HL-60 (cell line): ENCODE measurements at places on chromosomes 6 and 20.

GRCh38 chr6:29965563-29965872 is 23.2 kb downstream of the HLA-A start:
- no peak for DNase-seq

DNA sequence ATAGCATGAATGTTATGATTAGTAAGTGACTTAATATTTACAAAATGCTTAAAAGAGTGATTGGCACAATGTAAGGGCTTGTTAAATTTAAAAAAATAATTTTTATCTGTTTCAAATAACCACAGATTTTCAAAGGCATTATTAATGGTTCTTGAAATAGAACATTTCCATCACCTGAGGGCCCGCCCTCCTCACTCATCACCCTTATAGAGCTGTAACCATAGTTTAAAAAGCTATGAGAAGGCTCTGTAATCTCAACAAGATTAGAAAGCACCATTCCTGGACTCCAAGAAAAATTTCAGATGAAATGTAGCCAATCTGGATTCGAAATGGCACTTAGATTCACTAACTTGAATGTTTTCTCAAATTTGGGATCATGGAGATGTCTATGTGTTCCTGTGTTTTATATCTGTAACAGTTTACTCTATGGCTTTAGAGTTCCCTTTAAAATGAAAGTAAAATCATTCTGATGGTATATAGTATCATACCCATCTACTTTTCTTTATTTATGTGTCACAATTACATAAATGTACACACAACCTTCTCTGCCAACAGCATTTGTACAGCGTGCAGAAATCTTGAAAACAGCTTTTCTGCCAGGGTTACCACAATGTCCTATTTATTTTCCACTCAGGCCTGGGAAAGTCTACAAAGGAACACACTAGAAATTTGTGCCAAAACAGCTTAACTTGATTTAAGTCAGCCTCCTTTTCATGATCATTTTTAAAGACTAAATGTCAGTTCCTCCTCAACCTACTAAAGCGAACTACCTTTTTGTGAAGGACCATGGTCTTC is 207.7 kb downstream of the TBX18 start:
- DNase-seq, result no peak

- DNase-seq, result no peak
These were observed 5.8 kb upstream of the IRAK1BP1 start for GRCh38 chr6:78861509-78861908.

DNA sequence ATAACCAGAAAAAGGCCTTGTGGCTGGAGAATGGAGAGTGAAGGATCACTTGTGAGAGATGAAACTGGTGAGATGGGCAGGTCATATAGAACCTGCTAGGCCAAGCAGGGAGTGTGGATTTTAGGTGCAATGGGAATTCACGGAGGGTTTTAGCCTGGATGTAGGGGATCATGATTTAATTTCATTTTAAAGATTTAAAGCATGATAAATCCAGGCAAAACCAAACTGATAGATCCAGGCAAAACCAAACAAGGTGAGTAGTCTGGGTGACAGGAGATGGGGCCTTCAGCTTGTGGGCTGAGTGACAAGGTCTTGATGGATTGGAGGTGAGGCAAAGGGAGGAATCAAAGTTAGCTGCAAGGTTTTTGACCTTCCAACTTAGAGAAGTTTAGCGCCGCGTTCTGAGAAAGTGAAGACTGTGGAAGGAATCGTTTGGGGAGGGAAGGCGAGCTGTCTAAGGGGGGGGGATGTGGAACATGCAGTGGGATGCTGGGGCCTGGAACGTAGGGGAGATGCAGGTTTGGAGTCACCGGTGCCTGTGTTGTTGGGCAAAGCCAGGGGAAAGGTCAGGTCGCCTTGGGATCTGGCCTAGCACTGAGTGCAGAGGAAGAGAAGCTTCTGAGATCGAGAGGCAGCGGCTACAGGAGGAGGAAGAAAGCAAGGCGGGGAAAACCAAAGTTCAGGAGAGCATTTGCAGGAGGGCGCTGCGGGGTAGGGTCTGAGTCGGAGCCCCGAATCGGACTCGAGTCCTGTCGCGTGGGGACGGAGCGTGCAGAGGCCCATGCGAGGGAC is 1.3 kb upstream of the PLCG1 start:
- DNase-seq, result no peak

GRCh38 chr20:34703424-34704176 is 544 bp upstream of the TP53INP2 start:
- no peak for DNase-seq

GRCh38 chr6:65771946-65772345 is 64.9 kb upstream of the EYS start:
- no peak for DNase-seq

DNA sequence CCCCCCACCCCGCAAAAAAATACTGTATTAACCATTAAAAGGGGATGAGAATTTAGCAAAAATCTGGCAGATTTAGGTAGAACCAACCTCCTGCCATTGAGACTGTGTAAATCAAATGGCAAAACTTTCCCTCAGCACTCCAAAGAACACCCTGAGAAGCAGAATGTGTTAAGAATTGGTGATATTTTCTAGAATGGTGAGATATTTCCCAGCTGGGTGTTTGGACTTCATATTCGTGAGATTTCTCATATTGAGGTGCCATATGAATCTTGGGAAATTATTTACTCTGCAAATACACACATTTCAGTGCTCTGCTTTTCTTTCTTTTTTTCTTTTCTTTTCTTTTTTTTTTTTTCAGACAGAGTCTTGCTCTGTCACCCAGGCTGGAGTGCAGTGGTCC is 66.3 kb upstream of the FOXO3 start:
- DNase-seq, result no peak

DNA sequence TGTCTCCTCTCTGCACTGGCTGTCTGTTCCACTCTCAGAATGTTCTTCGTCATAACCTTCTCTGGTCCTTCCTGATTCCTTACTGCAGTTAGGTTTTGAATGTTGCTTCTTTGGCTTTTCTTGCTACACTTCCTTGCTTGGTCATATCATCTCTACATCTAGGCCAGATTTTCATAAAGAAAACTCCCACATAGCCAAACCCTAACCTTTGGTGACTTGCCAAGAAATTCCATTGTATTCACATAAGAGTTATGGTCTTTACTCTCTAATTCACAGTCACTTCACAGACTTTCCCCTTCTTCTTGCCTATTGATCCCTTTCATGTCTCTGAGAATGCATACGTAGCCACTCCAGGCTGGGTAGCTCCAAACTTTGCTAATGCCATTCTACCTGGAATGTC is 41.9 kb upstream of the SIM1 start:
- no peak for DNase-seq

DNA sequence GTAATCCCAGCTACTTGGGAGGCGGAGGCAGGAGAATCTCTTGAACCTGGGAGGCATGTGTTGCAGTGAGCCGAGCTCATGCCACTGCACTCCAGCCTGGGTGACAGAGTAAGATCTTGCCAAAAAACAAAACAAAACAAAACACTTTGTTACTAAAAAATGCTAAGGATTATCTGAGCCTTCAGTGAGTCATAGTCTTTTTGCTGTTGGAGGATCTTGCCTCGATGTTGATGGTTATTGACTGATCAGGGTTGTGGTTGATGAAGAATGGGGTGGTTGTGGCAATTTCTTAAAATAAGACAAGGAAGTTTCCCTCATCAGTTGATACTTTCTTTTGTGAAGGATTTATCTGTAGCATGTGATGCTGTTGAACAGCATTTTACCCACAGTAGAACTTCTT is 196.8 kb upstream of the HDDC2 start:
- DNase-seq, result no peak
